ENCODE measurements at places on chromosomes 5 and 9.

DNA sequence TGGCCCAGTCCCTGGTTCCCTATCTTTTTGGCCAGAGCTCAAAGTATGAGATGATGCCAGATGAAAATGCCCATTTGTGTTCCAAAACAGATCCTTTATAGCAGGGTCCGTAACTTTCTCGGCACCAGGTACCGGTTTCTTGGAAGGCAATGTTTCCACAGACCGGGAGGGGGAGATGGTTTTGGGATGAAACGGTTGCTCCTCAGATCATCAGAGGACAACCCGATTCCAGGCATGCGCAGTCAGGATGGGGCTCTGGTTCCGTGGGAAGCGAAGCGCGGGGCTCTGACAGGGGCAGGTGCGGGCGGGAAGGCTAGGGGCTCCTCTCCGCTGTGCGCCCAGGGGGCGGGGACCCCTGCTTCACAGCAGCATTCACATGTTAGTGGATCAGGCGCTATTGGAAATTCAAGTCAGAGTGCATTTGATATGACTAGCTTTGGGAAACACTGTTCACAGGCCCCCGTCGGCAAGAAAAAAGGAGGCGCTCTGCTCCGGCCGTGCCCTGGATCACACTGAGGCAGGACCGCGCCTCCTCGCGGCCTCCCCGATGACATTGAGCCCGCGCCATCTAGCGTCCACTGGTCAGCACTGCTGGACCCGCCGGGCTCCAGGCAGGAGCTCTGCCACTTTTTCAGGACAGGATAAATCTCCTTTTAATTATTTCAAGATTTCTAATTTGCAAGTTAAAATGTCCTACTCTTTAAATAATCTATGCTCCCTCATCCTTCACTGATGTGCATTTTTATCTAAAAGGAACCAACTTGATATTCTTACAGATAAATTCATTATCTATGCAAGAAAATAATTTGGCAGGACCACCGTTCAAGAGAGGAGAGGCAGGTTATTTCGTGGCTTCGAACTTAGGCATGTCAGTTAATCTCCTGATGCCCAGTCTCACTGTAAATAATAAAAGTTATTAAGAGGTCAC, 190.0 kb downstream of the FANCC start:
- DNase-seq = peak; percentile 23

DNA sequence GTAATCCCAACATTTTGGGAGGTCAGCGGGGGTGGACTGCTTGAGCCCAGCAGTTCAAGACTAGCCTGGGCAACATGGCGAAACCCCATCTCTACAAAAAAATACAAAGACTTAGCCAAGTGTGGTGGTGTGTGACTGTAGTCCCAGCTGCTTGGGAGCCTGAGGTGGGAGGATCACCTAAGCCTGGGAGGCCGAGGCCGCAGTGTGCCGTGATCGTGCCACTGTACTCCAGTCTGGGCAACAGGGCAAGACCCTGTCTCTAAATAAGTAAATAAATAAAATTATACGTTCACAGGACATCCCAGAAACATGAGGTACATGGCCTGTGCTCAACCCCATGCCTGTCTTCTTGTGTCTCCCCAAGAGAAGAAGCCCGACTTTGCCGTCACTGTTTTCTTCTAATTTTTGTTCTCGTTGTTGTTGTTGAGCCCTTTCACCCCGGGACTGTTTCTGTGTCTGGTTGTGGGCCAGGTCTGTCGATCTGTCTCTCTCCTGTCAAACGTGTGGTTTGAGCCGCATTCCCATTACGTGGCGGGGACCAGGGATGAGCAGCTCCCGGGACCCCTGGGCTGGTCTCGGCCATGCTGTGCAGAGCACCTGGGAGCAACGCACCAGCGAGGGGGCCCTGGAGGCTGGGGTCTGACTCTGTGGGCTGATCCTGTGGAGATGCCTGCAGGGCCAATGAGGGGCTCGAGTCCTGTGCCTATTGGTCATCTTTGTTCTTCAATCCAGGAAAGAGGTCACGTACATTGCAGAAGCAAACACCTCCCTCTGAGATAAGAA, 32.2 kb downstream of the NACC2 start:
- no peak for DNase-seq

- no peak for DNase-seq
These were observed 70.8 kb downstream of the FBXO38 start for GRCh38 chr5:148454576-148454975.

- no peak for DNase-seq
These were observed 926.3 kb downstream of the TLE4 start for GRCh38 chr9:80498001-80498555.

DNA sequence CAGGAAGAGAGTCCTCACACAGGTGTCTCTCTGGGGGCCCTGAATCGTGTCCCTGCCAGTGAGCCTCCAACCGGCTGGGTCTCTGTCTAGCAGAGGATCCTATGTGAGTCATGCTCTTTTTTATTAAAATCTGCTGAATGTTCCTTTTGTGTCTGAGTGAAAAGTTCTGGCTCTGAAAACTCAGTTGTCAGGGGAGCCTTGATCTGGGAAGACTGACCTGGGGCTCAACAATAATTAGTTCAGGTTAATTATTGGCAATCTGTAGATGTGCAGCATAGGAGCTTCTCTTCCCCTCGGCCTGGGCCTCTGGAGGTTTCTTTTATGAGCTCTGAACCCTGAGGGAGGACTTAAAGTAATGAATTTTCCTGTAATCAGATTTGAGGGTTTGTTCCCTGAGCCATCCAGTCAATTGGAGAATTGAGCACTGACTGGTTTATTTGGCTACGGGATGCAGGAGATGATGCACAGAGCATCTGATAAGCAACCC, 45.2 kb downstream of the ALG2 start:
- DNase-seq = no peak

DNA sequence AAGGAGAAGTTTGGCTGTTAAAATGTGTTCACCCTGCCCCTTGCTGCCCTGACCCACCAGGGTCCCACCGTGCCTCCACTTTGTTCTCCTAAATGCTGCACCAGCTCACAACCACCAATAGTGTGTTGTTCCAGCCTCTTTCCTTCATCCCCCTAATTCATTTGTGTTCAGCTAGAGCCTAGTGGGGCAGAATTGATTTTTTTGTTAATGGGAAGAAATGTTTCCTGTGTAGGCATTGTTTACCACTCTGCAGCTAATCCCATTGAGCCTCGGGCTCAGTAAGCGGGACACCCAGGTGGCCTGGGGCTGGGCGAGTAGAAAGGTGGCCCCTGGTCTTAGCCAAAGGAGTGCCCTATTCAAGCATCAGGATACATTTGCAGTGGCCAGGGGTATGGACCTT, 127.6 kb downstream of the MVB12B start:
- no peak for DNase-seq

DNA sequence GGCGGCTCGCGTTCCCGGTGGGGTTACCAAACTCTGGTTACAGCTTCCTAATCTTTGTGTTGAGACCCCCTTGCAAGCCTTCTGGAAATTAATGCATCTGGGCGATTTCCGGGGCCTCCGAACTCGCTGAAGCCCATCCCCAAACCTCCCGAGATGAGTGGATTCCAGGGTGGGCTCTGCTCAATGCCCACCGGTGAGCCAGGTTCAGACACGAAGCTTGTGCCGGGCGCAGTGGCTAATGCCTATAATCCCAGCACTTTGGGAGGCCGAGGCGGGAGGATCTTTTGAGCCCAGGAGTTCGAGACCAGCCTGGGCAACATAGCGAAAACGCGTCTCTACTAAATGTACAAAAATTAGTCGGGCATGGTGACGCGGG, 356 bp upstream of the HACD4 start:
- no peak for DNase-seq

DNA sequence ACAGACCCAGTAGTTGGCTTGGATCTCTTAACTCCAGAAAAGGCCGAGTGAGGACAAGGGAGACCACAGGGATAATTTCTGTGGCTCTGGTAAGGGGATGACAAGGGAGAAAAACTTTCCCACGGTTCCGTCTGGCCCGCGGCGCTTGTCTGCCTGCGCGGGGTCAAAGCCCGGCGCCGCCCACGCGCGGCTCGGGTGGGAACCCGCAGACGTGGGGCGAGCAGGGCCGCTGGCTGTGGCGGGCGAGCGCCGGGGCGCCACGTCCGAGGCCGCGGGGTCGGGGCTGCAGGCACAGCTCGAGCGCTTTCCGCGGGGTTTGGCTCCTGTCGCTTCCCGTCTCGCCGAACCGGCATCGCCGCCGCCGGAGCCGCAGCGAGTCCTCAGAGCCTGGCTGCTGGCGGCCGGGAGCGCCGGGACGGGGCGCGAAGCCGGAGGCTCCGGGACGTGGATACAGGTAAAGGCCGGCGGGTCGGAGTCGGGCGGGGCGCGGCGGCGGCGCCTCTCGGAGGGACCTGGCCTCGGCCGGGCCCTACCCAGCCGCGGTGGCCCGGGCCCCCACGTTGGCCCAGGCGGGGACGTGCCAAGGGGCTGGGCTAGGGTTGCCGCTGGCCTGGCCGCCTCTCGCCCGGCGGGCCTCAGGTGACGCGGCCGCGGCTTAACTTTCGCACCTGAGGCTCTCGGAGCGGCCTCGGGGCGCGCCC, at the start of gene RNF180:
TSS of gene RNF180 (plus strand) at position 344 of the 701 bp plus-strand sequence. CDS start 34,965 bp downstream, outside the sequence.
- DNase-seq = no peak

- no peak for DNase-seq
These were observed 12.0 kb downstream of the ENHO start for GRCh38 chr9:34510497-34511468.

- DNase-seq = no peak
These were observed 22.5 kb upstream of the SHB start for GRCh38 chr9:38091310-38092199.

- no peak for DNase-seq
These were observed 5.3 kb downstream of the IRX4 start for GRCh38 chr5:1877103-1878049.

GRCh38 chr5:171579976-171580411, 160.5 kb downstream of the FGF18 start:
- DNase-seq = no peak

GRCh38 chr5:36300191-36300926, 1.3 kb downstream of the RANBP3L start:
- DNase-seq = no peak

- no peak for DNase-seq
These were observed 12.5 kb upstream of the FOXE1 start for GRCh38 chr9:97840521-97840920.

DNA sequence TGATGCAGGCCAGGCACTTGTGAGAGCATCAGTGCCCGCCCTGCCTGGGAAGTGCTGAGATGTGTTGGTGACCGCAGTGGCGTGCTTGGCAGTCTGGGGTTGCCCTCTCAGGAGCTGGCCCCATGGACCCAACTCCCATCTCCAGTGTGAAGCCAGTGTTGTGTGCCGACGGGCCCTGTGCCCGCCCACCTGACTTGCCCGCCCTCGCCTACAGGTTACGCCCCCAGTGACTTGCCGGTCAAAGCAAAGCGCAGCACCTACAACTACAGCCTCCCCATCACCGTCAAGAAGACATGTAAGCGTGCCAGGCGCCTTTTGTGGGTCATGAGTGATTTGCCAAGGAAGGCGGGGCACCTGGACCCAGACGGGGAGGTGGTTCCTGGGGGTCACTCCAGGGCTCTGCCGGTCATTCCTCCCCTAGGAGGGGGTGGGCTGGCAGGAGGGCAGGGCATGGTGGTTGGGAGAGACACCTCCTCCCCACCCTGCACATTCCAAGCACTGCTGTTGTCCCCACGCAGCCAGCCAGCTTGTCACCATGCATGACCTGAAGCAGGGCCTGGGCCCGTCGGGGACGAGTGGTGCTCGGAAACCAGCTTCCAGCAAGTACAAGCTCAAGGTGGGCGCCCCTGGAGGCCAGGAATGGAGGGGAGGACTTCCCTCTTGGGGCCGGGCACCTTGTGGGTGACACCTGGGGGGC, 7.4 kb upstream of the CEL start:
- no peak for DNase-seq

GRCh38 chr5:75509956-75510355, 1.5 kb downstream of the CERT1 start:
- DNase-seq = no peak

Data from stimulated activated CD8-positive, alpha-beta memory T cell treated with anti-CD3 and anti-CD28 coated beads, Interleukin-4, amount 100 ng/mL, for 4 hours (primary cell).